ENCODE measurements at places on chromosomes 4 and X.

- H3K27ac ChIP-seq: no peak overlapping the region
- no peaks in the 10 kb centered on the region for H3K36me3 ChIP-seq
- H3K4me1 ChIP-seq: no peaks in the 10 kb centered on the region
Observed at GRCh38 chrX:147899379-147900114, 12.2 kb upstream of the FMR1 start.

DNA sequence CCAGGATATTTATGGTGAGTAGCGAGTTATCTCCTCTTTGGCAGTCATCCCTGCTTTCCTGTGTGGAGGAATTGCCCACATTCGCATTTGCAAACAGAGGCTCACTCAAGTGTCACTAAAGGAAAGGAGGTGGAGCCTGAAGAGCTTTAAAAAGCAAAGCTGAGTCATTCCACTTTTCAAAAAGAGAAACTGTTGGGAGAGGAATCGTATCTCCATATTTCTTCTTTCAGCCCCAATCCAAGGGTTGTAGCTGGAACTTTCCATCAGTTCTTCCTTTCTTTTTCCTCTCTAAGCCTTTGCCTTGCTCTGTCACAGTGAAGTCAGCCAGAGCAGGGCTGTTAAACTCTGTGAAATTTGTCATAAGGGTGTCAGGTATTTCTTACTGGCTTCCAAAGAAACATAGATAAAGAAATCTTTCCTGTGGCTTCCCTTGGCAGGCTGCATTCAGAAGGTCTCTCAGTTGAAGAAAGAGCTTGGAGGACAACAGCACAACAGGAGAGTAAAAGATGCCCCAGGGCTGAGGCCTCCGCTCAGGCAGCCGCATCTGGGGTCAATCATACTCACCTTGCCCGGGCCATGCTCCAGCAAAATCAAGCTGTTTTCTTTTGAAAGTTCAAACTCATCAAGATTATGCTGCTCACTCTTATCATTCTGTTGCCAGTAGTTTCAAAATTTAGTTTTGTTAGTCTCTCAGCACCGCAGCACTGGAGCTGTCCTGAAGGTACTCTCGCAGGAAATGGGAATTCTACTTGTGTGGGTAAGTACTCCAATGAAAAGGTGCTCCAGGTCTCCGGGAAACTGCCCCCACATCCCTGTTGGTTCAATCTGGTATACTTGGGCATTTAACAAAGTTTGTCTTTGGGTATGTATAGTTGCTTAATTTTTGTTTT, at the start of gene EGF:
Gene EGF, plus strand, starts transcription at position 178 of the 890 bp plus-strand sequence. Its CDS starts 453 bp downstream, at position 631.
- peaks cover 6% of the 10 kb centered on the region for H3K27me3 ChIP-seq
- H3K36me3 ChIP-seq: no peaks in the 10 kb centered on the region
- no peak within 1 kb of the TSS for H3K27ac ChIP-seq
- H3K4me3 ChIP-seq: no peak within 1 kb of the TSS
- no peaks in the 10 kb centered on the region for H3K4me1 ChIP-seq

DNA sequence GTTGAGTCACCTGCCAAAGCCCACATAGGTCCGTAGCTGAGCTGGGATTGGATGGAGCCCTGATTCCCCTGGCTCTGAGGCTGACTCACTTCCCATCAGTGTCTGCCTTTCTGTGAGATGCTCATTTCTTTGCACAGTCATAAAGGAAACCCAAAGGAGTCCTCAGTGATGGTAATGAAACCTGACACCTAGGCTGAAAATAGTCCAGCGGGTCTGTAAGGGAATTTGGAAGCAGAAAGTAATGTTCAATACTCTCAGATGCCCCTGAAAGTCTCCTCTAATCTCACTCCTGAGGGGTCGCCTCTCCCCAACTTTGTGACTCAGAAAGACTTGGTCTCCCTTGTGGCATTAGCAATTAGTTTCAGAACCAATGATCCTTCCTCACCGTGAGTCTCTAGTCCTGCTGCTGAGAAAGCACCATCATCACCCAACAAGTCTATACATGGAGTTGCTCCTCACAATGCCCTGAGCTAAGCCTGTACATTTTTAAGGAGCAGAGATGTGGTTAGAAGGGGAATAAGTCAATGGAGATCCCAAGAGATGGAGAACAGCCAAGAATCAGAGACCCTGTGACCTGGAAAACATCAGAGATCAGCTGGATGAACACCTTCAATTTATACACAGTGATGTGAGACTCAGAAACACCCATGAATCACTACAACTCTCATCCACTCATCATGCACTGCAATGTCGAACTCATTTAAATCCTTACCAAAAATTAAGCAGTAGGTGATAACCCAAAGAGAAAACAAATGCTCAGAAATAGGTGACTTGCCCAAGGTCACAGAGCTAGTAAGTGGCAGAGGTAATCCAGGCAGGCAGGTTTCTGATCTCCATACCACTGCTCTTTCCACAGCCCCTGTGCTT, 219.0 kb upstream of the CPEB2 start:
- no peaks in the 10 kb centered on the region for H3K27me3 ChIP-seq
- no peak overlapping the region for H3K4me3 ChIP-seq

- H3K27ac ChIP-seq: no peak overlapping the region
- no peaks in the 10 kb centered on the region for H3K36me3 ChIP-seq
- DNase-seq: no peak
- no peaks in the 10 kb centered on the region for H3K27me3 ChIP-seq
- H3K4me3 ChIP-seq: no peak overlapping the region
- H3K4me1 ChIP-seq: no peaks in the 10 kb centered on the region
Observed at GRCh38 chr4:174377613-174378012, 93.9 kb downstream of the CEP44 start.

- H3K4me1 ChIP-seq: no peaks in the 10 kb centered on the region
- no peak for DNase-seq
- no peak overlapping the region for H3K4me3 ChIP-seq
- no peak overlapping the region for H3K27ac ChIP-seq
Observed at GRCh38 chr4:40423735-40424134, 88.6 kb downstream of the CHRNA9 start.

- peaks cover 8% of the 10 kb centered on the region for H3K27me3 ChIP-seq
- H3K4me3 ChIP-seq: no peak overlapping the region
- H3K4me1 ChIP-seq: no peaks in the 10 kb centered on the region
- no peak overlapping the region for H3K27ac ChIP-seq
- no peak for DNase-seq
Observed at GRCh38 chr4:154471032-154471431, 20.6 kb downstream of the DCHS2 start.

DNA sequence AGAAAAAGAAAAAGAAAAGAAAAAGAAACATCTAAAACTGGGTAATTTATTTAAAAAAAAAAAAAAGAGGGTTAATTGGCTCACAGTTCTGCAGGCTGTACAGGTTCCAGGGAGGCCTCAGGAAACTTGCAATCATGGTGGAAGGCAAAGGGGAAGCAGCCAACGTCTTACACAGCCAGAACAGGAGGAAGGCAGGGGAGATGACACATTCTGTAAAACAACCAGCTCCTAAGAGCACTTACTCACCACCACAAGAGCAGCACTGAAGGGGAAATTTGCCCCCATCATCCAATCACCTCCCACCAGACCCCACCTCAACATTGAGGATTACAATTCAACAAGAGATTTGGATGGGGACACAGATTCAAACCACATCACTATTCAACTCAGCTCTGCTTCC, 36.8 kb upstream of the TMEM184C start:
- no peak for DNase-seq
- H3K4me3 ChIP-seq: no peak overlapping the region
- H3K27me3 ChIP-seq: no peaks in the 10 kb centered on the region
- H3K4me1 ChIP-seq: no peaks in the 10 kb centered on the region
- H3K36me3 ChIP-seq: no peaks in the 10 kb centered on the region

DNA sequence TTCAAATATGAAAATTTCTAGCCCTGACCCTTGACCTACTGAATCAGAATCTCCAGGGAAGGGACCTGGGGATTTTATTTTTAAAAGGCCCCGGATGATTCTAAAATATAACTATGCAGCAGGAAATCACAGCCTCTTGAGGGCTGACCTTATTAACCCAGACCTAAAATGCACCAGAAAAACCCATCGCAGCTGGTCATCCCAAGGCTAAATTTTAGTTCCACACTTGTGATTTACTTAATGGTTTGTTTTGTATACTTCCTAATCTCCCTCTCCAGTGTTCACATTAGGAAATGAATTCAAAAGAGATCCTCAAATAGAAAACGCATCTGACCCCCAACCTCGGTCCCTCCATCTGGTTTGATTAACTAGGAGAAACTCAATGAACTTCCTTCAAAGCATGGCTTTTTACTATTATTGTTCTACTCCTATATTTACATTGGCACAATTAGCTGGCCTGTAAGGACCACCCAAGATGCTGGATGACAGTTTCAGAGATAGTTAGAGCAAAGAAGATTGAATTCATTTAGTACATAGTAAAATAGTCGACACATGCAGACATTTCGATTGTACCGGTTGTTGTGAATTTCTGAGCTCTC, 147.8 kb upstream of the MED14 start:
- no peaks in the 10 kb centered on the region for H3K36me3 ChIP-seq
- no peak for DNase-seq
- no peak overlapping the region for H3K27ac ChIP-seq
- no peaks in the 10 kb centered on the region for H3K27me3 ChIP-seq

GRCh38 chr4:70399319-70399718, 1.6 kb downstream of the OPRPN start:
- no peak overlapping the region for H3K27ac ChIP-seq
- DNase-seq: no peak
- no peak overlapping the region for H3K4me3 ChIP-seq
- no peaks in the 10 kb centered on the region for H3K36me3 ChIP-seq

DNA sequence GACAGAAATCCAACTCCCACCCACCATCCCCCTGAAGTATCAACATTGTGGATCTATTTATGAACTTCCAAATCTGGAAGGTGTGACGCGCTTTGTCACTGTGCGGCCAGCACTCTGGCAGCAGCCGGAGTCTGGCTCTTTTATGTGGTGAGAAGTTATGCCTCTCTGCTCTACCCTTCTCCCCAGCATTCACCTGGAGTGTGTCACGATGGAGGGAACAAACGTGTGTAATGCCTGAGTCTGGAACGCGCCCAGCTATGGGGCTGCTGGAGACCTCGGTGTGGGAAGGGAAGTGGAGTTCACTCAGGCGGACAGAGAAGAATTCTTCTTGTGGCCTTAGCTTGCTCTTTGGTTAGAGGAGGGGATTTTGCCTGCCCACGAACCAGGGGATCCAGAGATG, 222.1 kb upstream of the RPL34 start:
- peaks cover 8% of the 10 kb centered on the region for H3K4me1 ChIP-seq
- DNase-seq: no peak
- H3K4me3 ChIP-seq: no peak overlapping the region
- no peaks in the 10 kb centered on the region for H3K27me3 ChIP-seq
- no peaks in the 10 kb centered on the region for H3K36me3 ChIP-seq

GRCh38 chr4:140955641-140956040, 177.6 kb downstream of the RNF150 start:
- no peaks in the 10 kb centered on the region for H3K36me3 ChIP-seq
- no peaks in the 10 kb centered on the region for H3K4me1 ChIP-seq
- H3K27ac ChIP-seq: no peak overlapping the region
- no peak overlapping the region for H3K4me3 ChIP-seq
- DNase-seq: no peak
- H3K27me3 ChIP-seq: no peaks in the 10 kb centered on the region

DNA sequence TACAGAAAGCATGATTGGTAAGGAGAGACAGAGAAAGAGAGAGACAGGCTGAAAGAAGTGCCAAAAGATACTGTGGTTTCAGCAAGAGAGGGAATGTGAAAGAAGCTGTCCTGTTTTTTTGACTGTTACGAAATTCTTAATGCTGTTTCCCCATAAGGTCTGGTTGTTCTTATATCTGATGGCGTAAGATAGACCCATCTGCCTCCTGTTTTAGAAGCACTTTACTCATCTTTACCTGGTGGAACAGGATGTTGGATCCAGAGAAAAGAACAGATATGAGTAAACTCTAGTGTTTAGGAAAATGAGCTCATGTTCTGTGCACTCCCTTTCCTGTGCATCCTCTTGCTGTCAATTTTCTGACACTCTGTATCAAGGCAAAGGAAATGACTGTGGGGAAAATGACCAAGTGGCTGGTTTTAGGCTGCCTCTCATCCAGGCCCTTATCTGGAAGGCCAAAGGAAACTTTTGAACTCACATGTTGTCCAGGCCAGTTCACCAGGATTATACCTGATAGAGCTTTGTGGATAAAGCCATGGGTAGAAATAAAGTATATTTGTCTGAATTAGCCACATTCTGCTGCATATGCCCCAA, 311.7 kb upstream of the HTR2C start:
- no peak for DNase-seq
- H3K4me1 ChIP-seq: no peaks in the 10 kb centered on the region
- H3K27ac ChIP-seq: no peak overlapping the region
- H3K27me3 ChIP-seq: no peaks in the 10 kb centered on the region
- H3K4me3 ChIP-seq: no peak overlapping the region

DNA sequence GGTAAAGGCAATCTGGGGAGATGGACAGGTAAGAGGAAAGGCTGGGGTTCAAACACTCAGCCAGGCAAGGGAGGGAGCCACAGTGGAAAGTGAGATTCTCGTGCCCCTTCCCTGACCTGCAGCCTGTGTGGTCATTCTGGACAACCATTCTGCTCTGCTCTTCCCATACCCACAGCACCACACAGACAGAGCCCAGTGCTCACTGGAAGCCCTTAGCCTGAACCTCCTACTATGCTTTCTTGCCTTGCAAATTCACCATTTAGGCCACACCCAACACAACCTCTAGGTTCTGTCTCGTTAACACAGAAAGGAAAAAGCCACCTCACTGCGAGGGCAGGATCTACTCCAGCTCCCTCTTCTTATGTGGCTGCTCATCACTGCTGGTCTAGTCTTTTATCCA, 92.7 kb downstream of the SHISA3 start:
- no peak overlapping the region for H3K4me3 ChIP-seq
- H3K27me3 ChIP-seq: no peaks in the 10 kb centered on the region
- H3K36me3 ChIP-seq: peaks cover 14% of the 10 kb centered on the region
- H3K4me1 ChIP-seq: no peaks in the 10 kb centered on the region
- no peak for DNase-seq

DNA sequence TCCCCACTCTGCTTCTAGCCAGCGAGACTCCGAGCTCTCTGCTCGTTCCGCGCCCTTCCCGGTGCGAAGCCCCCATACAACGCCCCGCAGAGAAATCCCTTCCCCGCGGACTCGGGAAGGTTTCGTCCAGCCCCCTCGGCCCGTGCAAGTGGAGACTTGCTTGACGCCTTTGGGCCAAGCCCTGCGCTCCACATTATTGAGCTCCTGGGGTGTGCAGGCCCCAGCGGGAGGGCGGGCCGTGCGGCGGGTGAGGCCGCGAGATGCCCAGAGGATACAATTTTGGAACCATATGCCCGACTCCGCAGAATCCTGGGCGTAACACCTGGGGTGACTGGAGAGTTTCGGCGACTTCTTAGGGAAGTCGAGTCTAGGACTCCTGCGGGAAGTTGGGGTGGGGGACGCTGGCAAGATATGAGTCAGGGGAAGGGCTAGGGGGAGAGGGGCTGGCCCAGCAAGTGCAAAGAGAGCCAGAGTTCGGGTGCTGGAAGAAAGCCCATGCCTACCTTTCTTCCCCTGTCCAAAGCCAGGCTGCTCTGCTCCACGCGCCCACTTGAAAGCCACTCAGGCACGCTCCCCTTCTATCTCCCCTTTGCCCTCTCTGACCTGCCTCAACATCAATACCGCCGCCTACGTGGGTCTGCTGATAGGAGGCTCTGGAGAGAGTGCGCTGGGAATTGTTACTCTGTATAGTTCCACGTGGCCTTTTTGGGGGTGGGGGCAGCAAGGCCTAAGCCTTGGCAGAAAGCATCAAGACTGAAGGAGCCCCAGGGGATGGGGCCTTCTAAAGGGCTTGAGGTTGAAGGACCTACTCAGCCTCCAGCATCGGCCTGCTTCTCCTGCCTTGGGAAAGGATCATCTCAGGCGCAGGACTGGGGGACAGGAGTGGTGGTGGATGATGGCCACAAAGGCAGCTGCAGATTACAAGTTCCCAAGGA, 1.2 kb upstream of the ELF4 start:
- no peak overlapping the region for H3K4me3 ChIP-seq
- no peak for DNase-seq
- H3K36me3 ChIP-seq: no peaks in the 10 kb centered on the region
- H3K27ac ChIP-seq: no peak overlapping the region
- no peaks in the 10 kb centered on the region for H3K27me3 ChIP-seq
- H3K4me1 ChIP-seq: peaks cover 32% of the 10 kb centered on the region
